ENCODE measurements at places on chromosomes 1 and 21.

DNA sequence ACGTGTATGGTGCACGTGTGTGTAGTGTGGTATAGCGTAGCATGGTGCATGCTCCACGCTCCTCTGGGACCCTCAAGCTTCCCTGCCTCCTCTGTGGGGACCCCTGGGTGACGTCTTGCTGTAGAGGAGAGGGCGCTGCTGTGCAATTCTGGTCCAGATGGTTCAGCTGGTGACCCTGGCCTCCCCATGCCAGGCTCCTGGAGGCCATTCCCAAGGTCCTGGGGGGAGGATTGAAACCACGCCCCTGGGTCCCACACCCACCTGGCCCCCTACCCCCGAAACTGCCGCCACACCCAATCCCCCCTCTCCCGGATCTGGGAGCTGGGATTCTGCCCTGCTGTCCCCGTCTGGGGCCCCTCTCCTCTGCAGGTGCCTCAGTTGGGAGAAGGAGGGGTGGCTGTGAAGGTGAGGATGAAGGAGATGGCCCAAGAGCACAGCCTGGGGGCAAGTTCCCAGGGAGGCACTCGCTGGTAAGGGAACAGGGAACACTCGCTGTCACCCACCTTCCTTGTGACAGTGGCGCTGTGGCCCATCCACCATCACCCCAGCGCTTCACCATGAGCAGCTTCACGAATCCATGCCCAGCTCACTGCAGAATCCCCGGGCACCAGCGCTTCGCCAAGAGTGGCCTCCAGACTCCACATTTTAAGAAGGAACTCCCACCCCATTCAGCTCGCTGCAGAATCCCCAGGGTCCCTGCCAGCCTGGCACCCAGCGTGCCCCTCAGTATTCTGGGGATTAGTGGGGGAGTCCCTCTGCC lies 38.0 kb downstream of the WDR4 start:
- no peak for DNase-seq

- DNase-seq = peak; percentile 55
These were observed at the start of gene PRDM2 for GRCh38 chr1:13699936-13700520. Gene PRDM2 (plus strand): TSS chr1:13700188. CDS start chr1:13715606, 15,418 bp downstream.

DNA sequence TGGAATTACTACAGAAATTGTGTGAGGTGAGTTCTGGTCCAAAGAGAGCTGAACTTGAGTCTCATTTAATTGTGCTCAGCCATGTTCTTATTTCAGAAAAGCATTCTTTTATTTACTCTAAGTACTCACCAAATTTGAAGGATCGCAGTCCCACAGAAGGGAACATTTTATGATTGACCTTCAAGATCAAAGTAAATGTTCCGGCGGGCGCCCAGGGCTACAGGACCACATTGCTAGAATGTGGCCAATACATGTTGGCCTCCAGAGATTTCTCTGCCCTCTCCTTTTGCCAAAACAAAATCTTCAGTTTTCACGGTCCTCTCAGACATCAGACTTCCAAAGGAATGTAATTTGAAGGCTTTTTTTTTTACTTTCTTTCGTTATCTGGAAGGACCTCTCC lies 237.8 kb downstream of the FMN2 start:
- no peak for DNase-seq

- DNase-seq = no peak
These were observed 34.1 kb downstream of the EXTL2 start for GRCh38 chr1:100860397-100860991.

DNA sequence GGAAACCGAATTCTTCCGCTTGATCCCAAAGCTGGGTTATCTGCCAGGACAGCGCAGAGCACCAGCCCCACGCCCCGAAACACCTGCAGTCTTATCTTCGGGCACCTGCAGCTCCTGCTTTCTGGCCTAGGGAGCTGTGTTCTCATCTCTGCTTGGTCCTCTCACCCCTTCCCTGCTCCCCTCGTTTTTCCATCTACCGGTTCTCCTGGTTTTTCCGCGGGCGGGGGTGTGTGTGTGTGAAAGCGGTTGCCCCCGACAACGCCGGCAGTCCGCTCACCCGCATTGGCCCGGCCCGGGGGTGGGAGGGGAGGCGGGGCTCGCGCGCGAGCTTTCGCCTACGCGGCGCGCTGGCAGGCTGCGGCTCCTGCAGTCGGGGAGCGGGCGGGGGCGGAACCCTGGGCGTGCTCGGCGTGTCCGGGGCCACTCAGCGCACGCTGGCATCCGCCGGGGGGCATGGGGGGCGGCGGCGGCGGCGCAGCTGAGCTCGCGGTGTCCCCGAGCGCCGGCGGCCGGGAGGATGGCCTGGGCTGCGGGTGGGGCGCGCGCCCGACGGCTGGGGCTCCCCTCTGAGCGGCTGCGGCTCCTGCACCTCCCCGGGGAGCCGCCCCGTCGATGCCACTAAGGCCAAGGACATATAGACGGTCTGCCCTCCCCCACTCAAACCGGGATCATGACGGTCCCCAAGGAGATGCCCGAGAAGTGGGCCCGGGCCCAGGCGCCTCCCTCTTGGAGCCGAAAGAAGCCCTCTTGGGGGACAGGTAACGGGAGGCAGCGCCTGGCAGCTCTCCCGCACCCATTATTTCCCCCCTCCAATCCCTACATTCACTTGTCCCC lies 3.2 kb downstream of the ATP8B2 start:
- DNase-seq = peak; percentile 87

- DNase-seq = no peak
These were observed 114.2 kb downstream of the FCRL5 start for GRCh38 chr1:157438146-157438545.

- no peak for DNase-seq
These were observed 48.6 kb upstream of the ATP1A1 start for GRCh38 chr1:116324411-116324810.

- no peak for DNase-seq
These were observed 15.2 kb upstream of the AGO3 start for GRCh38 chr1:35915693-35916092.

DNA sequence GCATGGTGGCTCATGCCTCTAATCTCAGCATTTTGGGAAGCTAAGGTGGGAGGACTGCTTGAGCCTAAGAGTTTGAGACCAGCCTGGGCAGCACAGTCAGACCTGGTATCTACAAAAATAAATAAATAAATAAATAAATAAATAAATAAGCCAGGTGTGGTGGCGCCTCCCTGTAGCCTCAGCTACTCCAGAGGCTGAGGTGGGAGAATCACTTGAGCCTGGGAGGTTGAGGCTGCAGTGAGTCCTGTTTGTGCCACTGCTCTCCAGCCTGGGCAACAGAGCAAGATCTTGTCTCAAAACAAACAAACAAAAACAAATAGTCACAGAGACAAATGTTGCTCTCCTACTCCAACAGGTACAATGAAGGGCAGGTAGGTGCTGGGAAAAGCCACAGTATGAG lies 242.4 kb upstream of the POU3F1 start:
- no peak for DNase-seq

GRCh38 chr1:172557270-172557669 lies 24.3 kb downstream of the SUCO start:
- DNase-seq = no peak

- no peak for DNase-seq
These were observed 7.0 kb upstream of the IGSF21 start for GRCh38 chr1:18100491-18101063.

DNA sequence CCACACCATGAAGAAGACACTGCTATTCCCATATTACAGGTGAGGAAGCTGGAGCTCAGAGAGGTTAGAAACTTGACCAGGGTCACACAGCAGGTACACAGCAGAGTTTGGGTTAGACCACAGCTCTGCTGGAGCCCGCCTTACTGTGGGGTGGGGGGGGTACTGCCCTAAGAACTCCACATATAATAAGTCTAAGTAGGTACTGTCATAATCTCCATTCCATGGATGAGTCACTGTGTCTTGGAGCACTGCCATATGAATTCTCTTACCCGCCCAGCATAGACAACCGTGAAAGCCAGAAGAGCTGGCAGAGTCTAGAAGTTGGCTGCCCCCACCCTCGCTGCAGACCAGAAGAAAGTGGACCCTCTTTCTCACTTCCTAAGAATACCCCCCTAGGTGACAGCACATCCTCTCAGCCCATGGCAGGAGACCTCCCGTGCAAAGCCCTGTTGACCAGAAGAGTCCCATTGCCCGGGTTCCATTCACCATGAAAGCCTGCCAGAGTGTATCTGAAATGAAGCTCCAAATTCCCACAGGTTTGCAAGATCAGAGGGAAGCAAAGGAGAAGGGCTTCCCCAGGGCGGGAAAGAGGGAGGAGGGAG lies 5.2 kb upstream of the PLA2G2D start:
- no peak for DNase-seq
